HFFc6 (cell line): ENCODE measurements at places on chromosomes 16 and 17.
A peak's percentile ranks its signal among the peaks of the same experiment; 100 is the strongest.

- peak; percentile 55 for DNase-seq
Observed at GRCh38 chr16:27315333-27316037, 1.7 kb downstream of the IL4R start.

- DNase-seq, result peak; percentile 71
Observed at GRCh38 chr17:66268247-66268927, 34.0 kb upstream of the PRKCA start.

DNA sequence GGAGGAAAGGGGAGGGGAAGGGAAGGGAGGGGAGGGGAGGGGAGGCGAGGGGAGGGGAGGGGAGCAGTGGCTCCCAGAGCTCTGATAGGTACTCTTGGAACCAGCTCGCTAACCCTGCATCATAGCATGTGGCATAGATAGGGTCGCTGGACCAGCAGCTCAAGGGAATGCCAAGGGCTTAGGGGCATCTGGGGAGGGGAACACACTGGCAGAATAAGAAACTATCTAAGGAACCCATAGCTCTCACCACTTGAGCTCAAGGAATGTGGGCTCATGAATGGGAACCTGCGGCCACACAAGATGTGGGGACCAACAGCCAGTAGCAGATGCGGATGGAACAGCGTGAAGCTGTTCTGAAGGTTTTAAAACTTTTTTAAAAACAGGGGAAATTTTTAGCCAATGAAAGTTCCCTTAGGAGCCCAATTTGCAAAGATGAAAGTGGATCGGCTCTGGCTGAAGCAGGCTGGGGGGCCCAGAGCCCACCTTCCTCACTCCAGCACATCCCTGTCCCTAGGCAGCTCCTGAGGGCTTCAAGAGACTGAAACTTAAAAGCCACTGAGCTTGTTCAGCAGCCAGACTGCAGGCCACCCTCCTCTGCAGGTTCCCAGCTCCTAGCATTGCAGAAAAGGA is 46.9 kb downstream of the PIMREG start:
- no peak for DNase-seq

DNA sequence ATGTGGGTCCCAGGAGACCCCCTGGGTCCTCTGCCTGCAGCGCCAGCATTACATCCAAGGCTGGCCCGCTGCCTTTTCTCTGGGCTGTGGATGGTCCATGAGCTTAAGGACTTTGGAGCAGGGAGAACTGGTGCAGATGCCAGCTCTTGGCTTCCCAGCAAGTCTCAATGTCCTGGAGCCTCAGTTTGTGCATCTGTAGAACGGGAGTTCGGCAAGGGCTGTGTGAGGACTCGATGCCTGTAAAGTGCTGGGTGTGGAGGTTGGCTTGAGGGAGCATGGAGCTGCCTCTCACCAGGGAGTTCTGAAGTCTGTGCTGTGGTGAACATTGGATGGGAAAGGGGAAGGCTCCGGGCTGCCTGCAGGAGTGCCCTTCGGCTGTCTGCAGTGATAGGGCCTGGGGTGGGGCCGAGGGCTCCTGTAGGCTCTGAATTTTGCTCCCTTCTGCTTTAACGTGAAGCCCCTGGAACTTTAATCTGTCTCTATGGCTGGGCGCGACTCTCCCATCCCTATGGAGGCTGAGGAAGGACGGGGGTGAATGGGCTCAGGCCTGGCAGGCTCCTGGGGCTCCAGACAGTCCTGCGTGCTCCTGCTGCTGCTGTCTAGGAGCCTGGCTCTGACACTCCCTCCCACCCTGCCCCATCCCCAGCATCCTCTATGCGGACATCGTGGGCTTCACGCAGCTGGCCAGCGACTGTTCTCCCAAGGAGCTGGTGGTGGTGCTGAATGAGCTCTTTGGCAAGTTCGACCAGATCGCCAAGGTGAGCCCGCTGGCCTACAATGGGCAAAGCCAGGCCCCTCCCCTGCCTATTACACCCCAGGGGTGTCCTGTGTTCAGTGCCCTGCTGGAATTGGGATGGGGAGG is 27.9 kb downstream of the ADCY7 start:
- no peak for DNase-seq

GRCh38 chr17:51154176-51154575 is 817 bp downstream of the NME1 start:
- DNase-seq, result no peak

GRCh38 chr16:86471896-86472295 is 38.4 kb upstream of the FOXF1 start:
- DNase-seq, result no peak

DNA sequence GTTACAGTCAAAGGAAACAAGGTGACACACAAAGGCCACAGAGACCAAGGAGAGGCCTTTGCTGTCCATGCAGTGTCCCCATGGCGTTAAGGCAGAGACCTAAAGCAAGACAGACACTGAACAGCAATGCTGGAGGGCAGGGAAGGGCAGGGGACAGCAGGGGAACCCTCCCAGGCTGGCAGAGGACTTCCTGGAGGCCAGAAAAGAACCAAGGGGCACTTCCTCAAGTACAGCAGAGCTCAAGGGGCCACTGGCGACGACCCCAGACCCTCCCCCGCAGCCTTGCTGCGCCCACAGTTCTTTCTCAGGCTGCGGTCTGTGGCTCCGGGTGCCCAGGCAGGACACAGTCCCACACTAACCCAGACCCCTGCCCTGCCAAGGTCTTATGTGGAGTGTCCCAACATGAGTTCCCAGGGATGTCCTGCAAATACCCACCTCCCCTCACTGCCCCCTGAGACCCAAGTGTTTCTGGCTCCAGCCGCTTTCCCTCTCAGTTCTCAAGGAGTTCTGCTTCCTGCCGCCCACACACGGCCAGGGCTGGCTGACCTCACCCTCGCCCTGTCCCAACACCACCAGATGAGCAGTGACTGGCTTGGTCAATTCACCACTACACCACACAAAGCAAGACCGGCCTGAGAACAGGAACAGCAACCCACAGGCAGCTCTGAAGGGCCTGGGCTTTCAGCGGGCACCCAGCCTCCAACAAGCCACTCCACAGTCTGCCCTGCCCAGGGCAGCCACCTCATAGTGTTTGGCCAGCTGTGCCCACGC is 4.2 kb downstream of the CLCN7 start:
- DNase-seq, result no peak

- DNase-seq, result peak; percentile 32
Observed at GRCh38 chr17:64216338-64217248, 46.5 kb downstream of the TEX2 start.

DNA sequence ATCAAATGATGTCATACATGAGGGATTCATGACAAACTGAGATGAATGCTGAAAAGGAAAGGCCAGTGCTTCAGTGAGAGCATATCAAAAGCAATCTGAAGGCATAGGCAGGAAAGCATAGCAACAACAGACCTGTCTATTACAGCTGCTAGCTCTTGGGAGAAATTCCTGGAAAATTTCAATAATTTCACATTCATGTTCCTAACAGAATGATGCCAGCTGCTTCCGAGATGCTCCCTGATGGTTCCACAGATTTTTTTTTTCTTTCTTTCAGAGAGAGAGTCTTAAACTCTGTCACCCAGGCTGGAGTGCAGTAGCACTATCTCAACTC is 50.3 kb upstream of the CLEC3A start:
- no peak for DNase-seq

DNA sequence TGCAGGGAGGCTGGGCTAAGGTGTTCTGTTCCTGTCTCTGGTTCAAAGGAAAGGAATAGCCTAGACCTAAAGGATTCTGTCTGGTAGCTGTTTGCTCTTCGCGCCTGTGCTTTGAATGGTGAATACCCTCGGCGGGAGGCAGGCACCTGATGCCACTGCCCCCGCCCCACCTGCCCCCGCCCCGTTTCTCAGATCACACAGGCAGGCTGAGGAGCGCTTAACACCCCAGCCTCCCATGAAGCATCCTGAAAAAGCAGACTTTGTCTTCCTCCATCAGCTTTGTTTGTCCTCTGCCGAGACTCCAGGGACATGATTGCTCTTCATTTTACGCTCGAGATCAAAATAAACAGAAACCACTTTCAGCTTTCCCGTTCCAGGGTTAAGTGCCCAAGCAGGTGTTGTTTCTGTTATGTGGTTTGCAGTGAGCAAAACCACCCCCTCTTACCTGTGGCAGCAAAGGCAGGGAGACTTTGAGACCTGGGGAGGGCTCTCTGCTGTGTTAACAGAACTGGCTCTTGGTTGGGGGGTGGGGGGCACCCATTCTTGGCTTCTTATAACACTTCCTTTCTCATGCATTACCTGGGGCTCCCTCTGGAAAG is 452.1 kb downstream of the WWOX start:
- no peak for DNase-seq

DNA sequence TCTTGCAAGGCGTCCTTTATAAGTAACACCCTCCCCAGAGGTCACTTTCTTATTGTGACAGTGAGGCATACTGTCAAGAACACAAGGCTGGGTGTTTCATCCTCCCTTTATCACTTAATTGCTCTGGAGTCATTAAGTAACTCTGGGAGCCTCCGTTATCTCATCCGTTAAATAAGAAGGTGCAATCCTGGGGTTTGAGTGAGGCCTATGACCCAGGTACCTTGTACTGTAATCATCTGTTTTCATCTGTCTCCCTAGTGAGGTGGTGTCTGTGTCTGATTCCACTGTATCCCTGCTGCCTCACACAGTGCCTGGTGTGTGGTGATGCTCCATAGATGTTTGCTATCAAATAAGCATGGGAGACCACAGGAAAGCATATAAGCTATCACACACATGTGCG is 17.7 kb downstream of the TNS4 start:
- no peak for DNase-seq

GRCh38 chr16:71242601-71243000 is 12.1 kb upstream of the HYDIN start:
- no peak for DNase-seq
